ENCODE measurements at places on chromosomes 12 and 14. TPM values are rescaled to one million over a fixed set of nuclear protein-coding genes. Genes with fewer than 3 reads are reported as not detected.

The IFNG-AS1 gene
- 0.29 TPM for total RNA-seq

The RDH12 gene
- 0.29 TPM for total RNA-seq

The ADAM21 gene
- not detected for total RNA-seq

The WSCD2 gene
- total RNA-seq: 0.36 TPM

The RNU4-1 gene
- total RNA-seq: under 0.01 TPM

The RIMKLB gene
- 35.5 TPM for total RNA-seq

The LPAR5 gene
- under 0.01 TPM for total RNA-seq

Data from osteoblast (primary cell).